ENCODE measurements at places on chromosomes 1 and 21. TPM values are rescaled to one million over a fixed set of nuclear protein-coding genes. Genes with fewer than 3 reads are reported as not detected.

DNA sequence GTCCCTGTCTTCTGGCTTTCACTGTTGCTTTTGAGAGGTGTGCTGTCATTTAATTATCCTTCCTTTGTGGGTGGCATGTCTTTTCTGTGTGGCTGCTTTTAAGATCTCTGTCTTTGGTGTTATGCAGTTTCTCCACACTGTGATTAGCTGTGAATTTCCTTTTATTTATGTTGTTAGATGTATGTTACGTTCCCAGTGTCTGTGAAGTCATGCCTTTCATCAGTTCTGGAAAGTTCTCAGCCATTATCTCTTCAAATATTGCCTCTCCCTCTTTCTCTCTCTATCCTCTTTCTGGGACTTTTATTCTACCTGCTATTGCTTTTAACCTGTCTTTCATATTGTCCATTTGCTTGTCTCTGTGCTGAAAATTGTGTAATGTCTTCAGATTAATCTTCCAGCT is 21.0 kb upstream of the CSF3R start:
- DNase-seq: no peak

- DNase-seq: no peak
These were observed 682.4 kb upstream of the TPTE start for GRCh38 chr21:9838738-9839642.

DNA sequence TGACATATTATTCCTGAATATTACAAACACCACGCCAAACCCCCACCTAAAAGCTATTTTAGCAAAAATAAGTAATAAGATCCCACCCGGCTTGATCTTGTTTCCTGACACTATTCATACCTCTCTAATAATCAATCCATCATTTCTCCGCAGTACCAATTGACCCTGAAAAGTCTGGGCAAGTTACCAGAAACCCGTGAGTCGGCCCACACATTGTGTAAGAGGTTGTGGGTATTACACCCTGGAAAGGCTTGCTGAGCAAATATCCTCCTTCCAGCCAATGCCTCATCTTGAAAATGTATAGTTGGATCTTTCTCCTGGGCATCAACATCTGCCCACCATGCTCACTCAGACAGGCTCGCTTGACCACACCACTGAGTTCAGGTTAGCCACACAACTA is 451.0 kb downstream of the TTLL7 start:
- no peak for DNase-seq

GRCh38 chr1:246591047-246591446 is 24.8 kb downstream of the CNST start:
- DNase-seq: no peak

- DNase-seq: no peak
These were observed 13.9 kb downstream of the URB1 start for GRCh38 chr21:32378956-32379355.

DNA sequence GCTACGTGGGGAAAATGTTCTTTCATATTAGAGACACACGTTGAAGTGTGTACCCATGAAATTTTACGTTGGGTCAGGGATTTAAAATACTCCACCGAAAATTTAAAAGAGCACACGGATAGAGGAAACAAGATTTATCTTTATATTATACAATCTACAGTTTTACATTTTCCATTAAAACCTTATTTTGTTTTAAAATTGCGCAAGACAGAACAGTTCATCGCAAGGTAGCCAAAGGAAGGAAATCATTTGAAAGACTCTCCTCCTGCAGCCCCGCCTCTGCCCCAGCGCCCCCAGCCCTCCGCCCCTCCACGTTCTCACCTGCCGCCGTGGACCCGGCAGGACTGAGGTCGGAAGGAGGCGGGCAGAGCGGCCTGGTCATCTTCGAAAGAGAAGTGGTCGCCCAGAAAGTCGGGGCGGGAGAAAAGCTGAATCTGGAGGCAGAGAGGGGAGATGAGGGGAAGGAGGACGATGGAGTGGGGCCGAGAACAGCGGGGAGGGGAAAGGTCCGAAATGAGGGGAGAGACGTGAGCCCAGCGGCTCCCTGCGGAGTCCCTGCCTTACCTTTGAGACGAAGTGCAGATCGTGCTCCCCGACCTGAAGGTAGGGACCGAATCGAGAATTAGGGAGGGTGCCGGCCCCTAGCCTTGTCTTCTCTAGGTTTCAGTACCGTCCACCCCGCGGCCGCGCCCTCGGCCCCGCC is 18.0 kb downstream of the CRYBG2 start:
- no peak for DNase-seq

DNA sequence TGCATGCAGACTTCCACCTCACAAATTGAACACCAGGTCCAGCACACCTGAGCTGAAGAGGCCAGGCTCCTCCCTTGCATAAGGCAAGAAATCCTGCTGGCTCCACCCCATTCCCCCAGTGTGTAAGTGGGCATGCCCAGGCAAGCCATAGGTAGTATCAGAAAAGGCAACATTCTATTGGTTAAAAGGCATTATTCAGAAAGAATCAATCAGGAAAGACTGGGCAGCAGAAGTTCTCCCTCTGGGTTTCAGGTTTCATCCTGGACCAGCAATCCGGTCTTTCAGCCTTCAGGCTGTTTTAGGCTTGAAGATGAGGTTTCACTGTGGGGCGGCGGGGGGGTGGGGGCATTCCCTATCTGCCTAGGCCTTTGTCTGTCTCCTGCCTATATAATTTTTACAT is 42.0 kb upstream of the LHX8 start:
- no peak for DNase-seq

GRCh38 chr1:95384567-95384966 is 150.6 kb downstream of the RWDD3 start:
- DNase-seq: peak; percentile 77

DNA sequence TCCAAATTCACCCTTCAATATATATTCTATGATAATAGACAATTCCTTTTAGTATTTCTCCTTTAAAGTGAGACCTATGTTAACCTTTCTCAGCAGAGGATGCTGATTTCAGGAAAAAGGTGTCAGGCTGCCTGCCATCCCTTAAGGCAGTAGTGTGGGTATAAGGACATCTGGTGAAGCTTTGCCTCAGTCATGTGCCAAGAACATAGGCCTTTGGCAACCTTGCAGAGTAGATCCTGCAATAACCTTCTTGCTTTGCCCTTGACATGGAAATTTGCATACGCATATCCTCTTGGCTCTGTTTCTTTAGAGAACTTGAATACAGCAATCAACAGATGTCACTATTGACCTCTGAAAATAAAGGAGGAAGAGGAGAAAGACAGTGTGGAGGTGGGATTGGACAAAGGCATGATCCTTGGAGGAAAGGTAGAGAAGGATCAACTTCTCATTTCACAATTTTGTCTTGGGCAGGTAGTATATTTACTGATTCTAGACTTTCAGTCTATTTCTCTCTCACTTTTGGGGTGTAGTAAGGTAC is 21.1 kb upstream of the ZRANB2 start:
- no peak for DNase-seq

- no peak for DNase-seq
These were observed 37.5 kb downstream of the TRPM2 start for GRCh38 chr21:44390886-44391285.

- peak; percentile 14 for DNase-seq
These were observed 313.8 kb downstream of the MATN1 start for GRCh38 chr1:30409476-30410152.

- DNase-seq: no peak
These were observed 172.4 kb downstream of the VPS13D start for GRCh38 chr1:12402159-12402673.

GRCh38 chr1:179298952-179299351 is 5.4 kb downstream of the SOAT1 start:
- no peak for DNase-seq

- no peak for DNase-seq
These were observed 56.9 kb downstream of the KIF1B start for GRCh38 chr1:10267319-10267718.

GRCh38 chr1:171683870-171684269 is 31.4 kb upstream of the MYOC start:
- no peak for DNase-seq

GRCh38 chr1:160624464-160624863 is 22.4 kb downstream of the SLAMF1 start:
- DNase-seq: no peak

- peak; percentile 25 for DNase-seq
These were observed 57.7 kb downstream of the NMNAT2 start for GRCh38 chr1:183360473-183360872.

- DNase-seq: no peak
These were observed 476 bp downstream of the AXDND1 start for GRCh38 chr1:179366093-179366800.

DNA sequence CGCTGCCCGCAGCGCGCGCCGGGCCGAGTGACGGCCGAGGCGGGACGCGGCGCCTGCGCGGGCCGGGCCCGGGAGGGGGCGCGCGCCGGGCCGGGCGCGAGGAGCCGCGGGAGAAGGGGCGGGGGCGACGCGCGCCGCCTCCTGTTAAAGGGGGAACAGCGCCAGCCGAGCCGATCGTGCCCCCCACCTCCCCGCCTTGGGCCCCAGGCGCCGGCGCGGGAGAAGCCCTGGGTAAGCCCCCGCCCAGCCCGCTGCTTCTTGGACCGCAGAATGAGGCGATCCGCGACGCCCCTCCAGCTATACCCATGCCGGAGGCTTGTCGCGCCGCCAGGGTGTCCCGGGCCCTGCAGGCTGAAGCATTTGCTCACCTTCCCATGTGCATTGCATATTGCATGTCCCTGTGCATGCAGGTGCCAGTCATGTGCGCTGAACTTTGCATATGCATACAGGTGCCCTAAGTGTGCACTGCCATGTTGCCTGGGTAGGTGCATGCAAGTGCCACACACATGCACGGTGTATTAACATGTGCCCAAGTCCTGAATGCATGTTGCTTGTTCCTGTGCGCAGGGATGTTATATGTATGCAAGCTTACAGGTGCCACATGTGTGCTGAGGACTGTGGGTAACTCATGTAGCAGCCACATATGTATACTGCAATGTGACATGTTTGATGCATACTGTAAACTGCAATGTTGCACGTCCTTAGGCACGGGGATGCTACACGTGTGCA is at the start of gene ADGRB2:
ADGRB2 (minus strand) TSS at position 29 of the 729 bp plus-strand sequence. CDS start 7,119 bp downstream, outside the sequence.
- DNase-seq: peak; percentile 67

- peak; percentile 55 for DNase-seq
These were observed 53.9 kb upstream of the TIAM1 start for GRCh38 chr21:31397939-31398338.

- no peak for DNase-seq
These were observed 12.9 kb upstream of the CLIC4 start for GRCh38 chr1:24732186-24732885.

- peak; percentile 58 for DNase-seq
These were observed 513 bp downstream of the MGST3 start for GRCh38 chr1:165631342-165632151.

DNA sequence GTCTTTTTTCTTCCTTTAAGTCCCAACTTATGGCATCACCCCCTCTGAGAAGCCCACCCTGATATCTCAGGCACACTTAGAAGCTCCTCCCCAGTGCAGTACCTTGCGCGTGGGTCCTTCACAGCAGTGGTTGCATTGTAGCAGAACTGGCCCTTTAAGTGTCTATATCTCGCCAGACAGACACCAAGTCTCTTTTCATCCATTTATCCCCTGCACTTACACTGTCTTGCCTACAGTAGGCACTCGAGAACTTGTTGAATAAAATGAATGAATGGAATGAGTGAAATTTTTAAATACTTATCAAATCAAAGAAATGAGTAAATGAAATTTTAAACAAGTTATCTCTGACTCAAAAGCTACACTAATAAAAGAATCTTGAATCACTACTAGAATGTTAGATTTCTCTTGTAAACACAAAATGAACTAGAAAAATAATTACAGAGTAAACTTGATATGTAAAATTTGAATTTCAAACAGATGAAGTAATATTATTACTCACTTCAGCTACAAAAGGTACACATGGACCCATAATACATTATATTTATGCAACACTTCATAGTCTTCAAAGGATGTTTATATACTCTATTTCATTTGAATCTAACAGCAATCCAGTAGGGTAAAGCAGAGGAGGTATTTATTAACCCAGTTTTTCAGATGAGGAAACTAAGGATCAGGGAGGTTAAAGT is 54.7 kb upstream of the MAN1A2 start:
- DNase-seq: no peak

DNA sequence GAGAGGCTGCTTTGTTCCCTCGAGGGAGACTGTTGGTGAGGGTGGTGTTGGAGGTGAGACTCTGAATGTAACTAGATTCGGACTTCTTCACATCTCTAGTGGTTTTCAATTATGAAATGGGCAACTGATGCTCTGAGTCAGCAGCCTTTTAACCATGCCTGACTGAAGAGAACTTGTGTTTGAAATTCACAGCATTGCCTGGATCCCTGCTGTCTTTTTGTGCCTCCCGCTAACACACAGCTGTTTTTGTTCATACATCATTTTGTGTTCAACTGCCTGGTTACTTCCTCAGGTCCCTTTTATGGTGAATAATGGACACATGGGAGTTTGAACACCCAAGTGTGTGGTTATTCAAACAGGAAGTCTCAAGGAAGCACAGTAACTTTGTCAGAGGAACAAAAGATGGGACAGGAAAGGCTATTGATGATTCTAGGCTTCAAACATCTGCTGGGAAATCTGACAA is 16.8 kb downstream of the LAMC1 start:
- DNase-seq: no peak

DNA sequence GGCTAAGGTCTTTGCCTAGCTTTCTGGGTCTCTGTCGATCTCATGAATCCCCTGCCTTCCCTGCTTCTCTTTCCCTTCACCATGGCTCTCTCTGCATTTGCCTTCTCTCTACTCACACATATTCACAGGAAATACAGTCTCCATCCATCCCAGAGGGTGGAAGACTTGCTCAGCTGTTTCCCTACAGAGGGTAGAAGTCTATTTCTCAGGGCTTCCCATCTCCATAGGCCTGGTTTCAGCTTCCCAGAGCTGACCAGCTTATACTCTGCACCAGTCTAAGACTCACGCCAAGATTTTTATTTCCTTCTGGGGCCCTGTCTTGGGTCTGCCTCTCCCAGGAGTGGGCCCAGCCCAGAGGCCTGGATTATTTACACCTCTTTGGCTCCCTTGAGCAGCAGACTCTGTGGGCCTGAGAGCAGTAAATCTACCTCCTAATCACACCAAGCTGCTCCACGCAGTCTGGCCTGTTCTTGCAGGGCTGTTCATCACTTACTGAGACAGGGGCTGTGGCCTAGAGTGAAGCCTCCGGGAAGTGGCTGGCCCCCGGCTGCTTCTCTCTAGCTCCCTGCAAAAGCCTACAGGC is 102.5 kb downstream of the PLXNA2 start:
- DNase-seq: peak; percentile 80

- DNase-seq: no peak
These were observed 157.4 kb downstream of the SIPA1L2 start for GRCh38 chr1:232472485-232473041.

GRCh38 chr1:168031198-168031597 is 94.3 kb upstream of the MPC2 start:
- no peak for DNase-seq

Gene ST6GALNAC3
- total RNA-seq: 18.9 TPM

Gene CFAP57
- not detected for total RNA-seq

Gene TEDDM1
- not detected for total RNA-seq

Gene WDR4
- 32.4 TPM for total RNA-seq

Gene ALG14
- total RNA-seq: under 0.01 TPM

Gene NCAM2
- not detected for total RNA-seq

Gene U2AF1
- 17.7 TPM for total RNA-seq

Gene LORICRIN
- total RNA-seq: not detected

Gene CNKSR1
- total RNA-seq: 27.7 TPM

Gene GBP6
- not detected for total RNA-seq

Gene B4GALT2
- total RNA-seq: 23.8 TPM

Gene SLC44A3
- not detected for total RNA-seq

Gene RGS18
- total RNA-seq: 2.5 TPM

Gene DENND2D
- 121 TPM for total RNA-seq

Gene HLX
- total RNA-seq: 0.45 TPM

All from stomach (tissue), 19 donors.